ENCODE measurements at places on chromosomes 1 and 21. TPM values are rescaled to one million over a fixed set of nuclear protein-coding genes. Genes with fewer than 3 reads are reported as not detected.

Gene RNU5D-1
- total RNA-seq = not detected

Gene HTR6
- total RNA-seq = 1.2 TPM

Gene LYPD8
- not detected for total RNA-seq

Gene SMYD3
- 31.9 TPM for total RNA-seq

Gene MATN1
- 0.24 TPM for total RNA-seq

Gene SPRR1B
- total RNA-seq = not detected

Gene ADAMTS4
- 11.2 TPM for total RNA-seq

Gene UBE2U
- total RNA-seq = not detected

Gene MARK1
- total RNA-seq = 18.6 TPM

Gene LGR6
- 1.1 TPM for total RNA-seq

Gene S100A5
- not detected for total RNA-seq

Gene PPP1R8
- total RNA-seq = 43.0 TPM

Gene CD1E
- total RNA-seq = not detected

Gene ODR4
- total RNA-seq = 14.3 TPM

Gene CCDC185
- not detected for total RNA-seq

Gene HRNR
- not detected for total RNA-seq

GRCh38 chr1:31216016-31216415, 23.7 kb downstream of the NKAIN1 start:
- no peaks in the 10 kb centered on the region for H3K36me3 ChIP-seq
- peak overlapping the region; percentile 59 for H3K27ac ChIP-seq
- H3K4me3 ChIP-seq = no peak overlapping the region
- no peaks in the 10 kb centered on the region for H3K27me3 ChIP-seq
- peak; percentile 44 for DNase-seq

DNA sequence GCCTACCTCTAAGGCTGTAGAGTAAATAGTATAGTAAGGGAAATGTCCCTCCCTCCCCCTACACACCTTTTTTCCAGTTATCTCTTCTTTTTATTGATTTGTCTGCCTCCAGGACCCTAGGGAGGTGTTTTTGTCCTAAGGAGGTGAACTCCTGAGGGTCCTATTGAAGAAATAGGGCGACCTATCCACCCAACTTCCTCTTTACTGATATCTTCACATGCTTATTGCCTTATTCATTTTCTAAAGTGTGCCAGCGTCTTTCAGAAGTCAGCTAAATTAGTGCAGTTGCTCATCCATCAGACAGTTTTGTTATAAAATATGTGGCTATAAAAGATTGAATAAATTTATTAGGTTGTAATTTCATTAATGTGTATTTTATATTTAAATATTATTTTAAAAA, 5.9 kb downstream of the BACH1 start:
- H3K4me1 ChIP-seq = peaks cover 65% of the 10 kb centered on the region
- no peaks in the 10 kb centered on the region for H3K27me3 ChIP-seq
- no peak for DNase-seq
- H3K27ac ChIP-seq = peak overlapping the region; percentile 54
- H3K4me3 ChIP-seq = no peak overlapping the region

- peaks cover 77% of the 10 kb centered on the region for H3K36me3 ChIP-seq
- no peaks in the 10 kb centered on the region for H3K27me3 ChIP-seq
- H3K27ac ChIP-seq = peak overlapping the region; percentile 46
- DNase-seq = no peak
- peaks cover 19% of the 10 kb centered on the region for H3K4me1 ChIP-seq
Observed at GRCh38 chr1:244412176-244412575, 39.5 kb downstream of the ADSS2 start.

DNA sequence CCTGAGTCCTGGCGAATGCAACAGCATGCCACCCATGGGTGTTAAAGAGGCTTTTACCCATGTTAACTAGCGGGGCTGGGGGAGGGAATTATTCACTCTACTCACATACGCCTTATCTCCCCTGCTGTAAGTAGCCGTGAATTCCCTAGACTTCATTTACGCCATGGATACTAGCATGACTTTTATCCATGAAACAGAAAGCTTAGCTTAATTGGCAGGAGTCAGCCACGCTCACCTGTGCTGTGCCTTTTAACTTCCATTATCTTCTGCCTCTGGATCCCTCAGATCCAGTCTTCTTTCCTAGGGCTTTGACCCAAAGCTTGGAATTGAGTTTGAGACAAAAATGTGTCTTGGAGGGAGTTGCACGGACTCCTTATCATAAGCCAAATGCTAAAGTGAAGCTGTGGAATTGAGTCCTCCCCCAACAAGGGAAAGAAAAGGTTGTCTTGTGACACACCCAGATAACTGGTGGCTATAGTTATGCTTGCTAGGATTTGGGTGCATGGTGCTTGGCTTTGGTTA, 9.7 kb upstream of the NASP start:
- H3K27ac ChIP-seq = no peak overlapping the region
- H3K27me3 ChIP-seq = no peaks in the 10 kb centered on the region
- peaks cover 48% of the 10 kb centered on the region for H3K4me1 ChIP-seq

- H3K27me3 ChIP-seq = no peaks in the 10 kb centered on the region
- no peak overlapping the region for H3K27ac ChIP-seq
- H3K4me3 ChIP-seq = no peak overlapping the region
- no peaks in the 10 kb centered on the region for H3K36me3 ChIP-seq
- no peak for DNase-seq
- no peaks in the 10 kb centered on the region for H3K4me1 ChIP-seq
Observed at GRCh38 chr1:214880956-214881355, 201.6 kb upstream of the KCNK2 start.

DNA sequence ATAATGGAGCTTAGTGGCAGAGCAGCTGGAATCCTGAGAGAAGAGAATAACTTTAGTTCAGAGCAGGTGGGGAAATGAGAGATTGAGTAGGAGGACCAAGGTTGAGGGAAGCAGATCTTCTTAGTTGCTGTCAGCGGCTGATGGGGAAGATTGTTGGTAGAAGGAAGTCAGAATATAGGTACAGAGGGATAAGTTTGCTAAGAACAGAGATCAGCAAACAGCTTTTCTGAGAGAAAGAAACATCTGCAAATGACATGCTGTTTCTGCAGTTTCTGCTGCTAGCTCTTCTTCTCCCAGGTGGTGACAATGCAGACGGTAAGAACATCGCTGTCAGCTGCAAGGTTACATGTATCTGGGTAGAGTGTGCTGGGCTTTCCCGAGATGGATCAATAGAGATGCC, at the start of gene CD1C:
Gene CD1C, plus strand, starts transcription at position 113 of the 400 bp plus-strand sequence. Its CDS starts 142 bp downstream, at position 255.
- H3K27me3 ChIP-seq = no peaks in the 10 kb centered on the region
- no peak for DNase-seq
- 0 out of 2 replicates have a peak, but pooled peaks cover 2% of the 10 kb centered on the region for H3K4me1 ChIP-seq
- no peak within 1 kb of the TSS for H3K27ac ChIP-seq
- no peaks in the 10 kb centered on the region for H3K36me3 ChIP-seq
- H3K4me3 ChIP-seq = no peak within 1 kb of the TSS

GRCh38 chr1:228276901-228277490, 69.2 kb downstream of the OBSCN start:
- peaks cover 9% of the 10 kb centered on the region for H3K27me3 ChIP-seq
- no peak overlapping the region for H3K27ac ChIP-seq
- peaks cover 4% of the 10 kb centered on the region for H3K36me3 ChIP-seq
- peaks cover 5% of the 10 kb centered on the region for H3K4me1 ChIP-seq

DNA sequence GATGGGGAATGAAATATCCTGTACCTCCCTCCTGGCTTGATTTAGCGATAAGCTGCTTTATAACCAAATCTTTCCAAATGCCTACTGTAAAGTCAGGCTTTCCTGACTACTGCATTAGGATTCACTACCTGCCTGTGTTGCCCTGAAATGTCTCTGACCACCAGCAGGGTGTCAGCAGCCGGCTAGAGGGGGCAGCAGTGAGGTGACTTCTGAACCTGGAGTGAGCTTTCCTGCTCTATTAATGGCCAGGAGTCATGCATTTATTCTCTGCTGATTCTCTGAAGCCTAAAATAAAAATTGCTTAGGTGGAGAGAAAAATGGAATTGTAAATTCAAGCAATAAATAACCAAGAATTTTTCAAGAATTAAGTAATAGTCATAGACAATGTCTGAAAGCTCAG, 2.5 kb downstream of the BACE2 start:
- peak overlapping the region; percentile 31 for H3K4me3 ChIP-seq
- H3K27ac ChIP-seq = no peak overlapping the region
- peaks cover 35% of the 10 kb centered on the region for H3K27me3 ChIP-seq
- H3K4me1 ChIP-seq = peaks cover 21% of the 10 kb centered on the region

DNA sequence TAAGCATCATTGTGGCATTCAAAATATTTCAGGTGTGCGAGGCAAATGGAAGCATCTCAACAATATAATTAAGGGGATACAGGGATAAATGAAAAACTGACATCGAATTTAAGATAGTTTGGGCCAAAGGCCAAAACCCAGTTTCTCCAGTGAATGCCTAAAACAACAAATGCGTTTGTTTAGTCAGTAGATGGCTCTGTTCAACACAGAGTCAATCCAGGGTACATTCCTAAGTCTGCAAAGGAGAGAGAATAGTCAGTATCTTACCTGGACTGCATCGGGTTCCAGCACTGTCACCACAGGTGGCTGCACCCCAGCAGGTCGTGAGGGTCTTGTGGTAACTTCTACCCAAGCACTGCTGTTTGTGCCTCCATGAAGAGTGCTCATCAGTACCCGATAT, 321.1 kb downstream of the KCTD3 start:
- H3K27me3 ChIP-seq = no peaks in the 10 kb centered on the region
- no peaks in the 10 kb centered on the region for H3K36me3 ChIP-seq
- H3K27ac ChIP-seq = no peak overlapping the region
- H3K4me1 ChIP-seq = peaks cover 3% of the 10 kb centered on the region
- no peak overlapping the region for H3K4me3 ChIP-seq

DNA sequence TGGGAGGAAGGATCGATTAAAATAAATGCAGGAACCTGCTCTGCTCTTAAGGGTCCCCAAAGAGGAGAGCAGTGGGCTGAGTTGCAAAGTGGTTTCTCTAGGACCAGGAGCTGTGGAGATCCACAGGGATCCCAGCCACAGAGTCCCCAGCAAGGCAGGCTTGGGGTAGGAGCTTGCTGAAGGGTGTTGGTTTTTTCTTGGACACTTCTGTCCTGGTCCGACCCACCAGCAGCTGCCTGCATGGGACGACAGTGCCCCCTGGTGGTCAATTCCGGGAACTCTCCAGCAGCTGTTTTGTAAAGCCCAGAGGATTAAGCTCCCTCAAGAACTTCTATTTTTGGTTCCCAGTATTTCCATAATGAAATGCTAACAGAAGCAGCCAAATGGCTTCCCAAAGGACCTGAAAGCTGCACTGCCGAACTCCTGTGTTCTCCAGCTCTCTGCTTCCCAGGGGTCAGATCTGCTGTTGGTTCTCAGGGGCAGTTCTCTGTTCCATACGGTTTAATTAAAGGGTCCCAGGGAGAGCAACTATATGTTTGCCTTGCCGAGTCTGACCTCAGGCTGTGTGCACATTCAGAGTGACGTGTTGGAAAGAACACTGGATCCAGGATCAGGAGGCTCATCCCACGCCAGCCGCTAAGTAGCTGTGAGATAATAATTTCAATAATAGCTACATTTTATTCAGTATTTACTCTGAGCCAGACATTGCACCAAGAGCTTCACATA, 23.2 kb downstream of the NENF start:
- H3K27ac ChIP-seq = no peak overlapping the region
- peak; percentile 93 for DNase-seq
- no peaks in the 10 kb centered on the region for H3K4me1 ChIP-seq
- no peak overlapping the region for H3K4me3 ChIP-seq
- H3K27me3 ChIP-seq = no peaks in the 10 kb centered on the region

DNA sequence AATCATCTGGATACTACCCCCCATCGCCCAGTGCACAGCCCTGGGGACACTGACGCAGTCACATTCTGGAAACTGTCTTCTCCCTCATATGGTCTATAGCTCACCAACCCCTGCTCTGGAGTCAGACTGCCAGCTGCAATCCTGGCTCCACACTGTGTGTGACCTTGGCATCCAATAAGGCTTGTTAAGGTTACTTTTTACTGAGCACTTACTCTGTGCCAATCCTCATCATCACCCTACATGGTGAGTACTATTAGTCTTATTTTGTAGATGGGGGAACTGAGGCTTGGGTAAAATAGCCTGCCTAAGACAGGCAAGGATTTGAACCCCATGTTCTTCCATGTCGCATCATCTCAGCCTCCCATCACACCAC, 34.9 kb downstream of the AHDC1 start:
- peaks cover 88% of the 10 kb centered on the region for H3K4me1 ChIP-seq
- no peak for DNase-seq
- peak overlapping the region; percentile 98 for H3K27ac ChIP-seq

GRCh38 chr1:229035748-229036082, 235.2 kb upstream of the RAB4A start:
- H3K4me1 ChIP-seq = peaks cover 37% of the 10 kb centered on the region
- no peak overlapping the region for H3K4me3 ChIP-seq
- no peak overlapping the region for H3K27ac ChIP-seq
- DNase-seq = no peak
- H3K36me3 ChIP-seq = no peaks in the 10 kb centered on the region
- peaks cover 3% of the 10 kb centered on the region for H3K27me3 ChIP-seq

DNA sequence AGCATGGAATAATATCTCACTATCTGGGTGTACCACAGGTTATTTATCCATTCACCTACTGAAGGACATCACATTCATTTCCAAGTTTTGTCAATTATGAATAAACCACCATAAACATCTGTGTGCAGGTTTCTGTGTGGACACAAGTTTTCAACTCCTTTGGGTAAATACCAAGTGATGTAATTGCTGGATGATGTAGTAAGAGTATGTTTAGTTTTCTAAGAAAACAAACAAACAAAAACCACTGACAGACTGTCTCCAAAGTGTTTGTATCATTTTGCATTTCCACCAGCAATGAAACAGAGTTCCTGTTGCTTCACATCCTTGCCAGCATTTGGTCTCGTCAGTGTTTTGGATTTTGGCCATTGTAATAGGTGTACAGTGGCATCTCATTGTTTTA, 435.7 kb upstream of the PROX1 start:
- H3K27me3 ChIP-seq = no peaks in the 10 kb centered on the region
- no peak overlapping the region for H3K27ac ChIP-seq
- no peaks in the 10 kb centered on the region for H3K36me3 ChIP-seq
- H3K4me3 ChIP-seq = no peak overlapping the region

DNA sequence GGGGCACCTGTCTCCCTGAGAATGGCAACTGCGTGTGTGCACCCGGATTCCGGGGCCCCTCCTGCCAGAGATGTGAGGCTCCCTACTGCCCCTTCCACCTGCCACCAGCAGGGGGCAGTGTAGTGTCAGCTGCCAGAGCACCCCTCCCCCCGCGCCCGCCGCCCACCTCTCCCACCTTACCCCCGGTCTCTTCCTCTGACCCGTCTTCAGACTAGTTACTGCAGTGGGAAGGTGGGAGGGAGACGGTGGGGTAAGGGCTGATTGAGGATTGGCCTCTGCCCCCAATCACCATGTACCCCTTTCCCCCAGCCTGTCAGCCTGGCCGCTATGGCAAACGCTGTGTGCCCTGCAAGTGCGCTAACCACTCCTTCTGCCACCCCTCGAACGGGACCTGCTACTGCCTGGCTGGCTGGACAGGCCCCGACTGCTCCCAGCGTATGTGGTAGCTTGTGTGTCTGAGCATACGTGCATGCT, 10.1 kb upstream of the LRRC71 start:
- H3K4me3 ChIP-seq = peak overlapping the region; percentile 67
- peak; percentile 82 for DNase-seq
- H3K36me3 ChIP-seq = no peaks in the 10 kb centered on the region
- H3K27ac ChIP-seq = no peak overlapping the region
- peaks cover 17% of the 10 kb centered on the region for H3K27me3 ChIP-seq

DNA sequence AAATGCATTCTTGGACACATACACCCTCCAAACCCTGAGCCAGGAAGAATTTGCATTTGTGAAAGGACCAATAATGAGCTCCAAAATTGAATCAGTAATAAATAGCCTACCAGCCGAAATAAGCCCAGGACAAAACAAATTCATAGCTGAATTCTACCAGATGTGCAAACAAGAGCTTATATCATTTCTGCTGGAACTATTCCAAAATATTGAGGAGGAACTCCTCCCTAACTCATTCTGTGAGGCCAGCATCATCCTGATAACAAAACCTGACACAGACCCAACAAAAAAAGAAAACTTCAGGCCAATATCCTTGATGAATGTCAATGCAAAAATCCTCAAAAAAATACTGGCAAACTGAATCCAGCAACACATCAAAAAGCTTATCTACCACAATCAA, 6.7 kb downstream of the SPRR2E start:
- no peaks in the 10 kb centered on the region for H3K27me3 ChIP-seq
- DNase-seq = no peak
- H3K4me3 ChIP-seq = no peak overlapping the region
- H3K27ac ChIP-seq = no peak overlapping the region
- peaks cover 4% of the 10 kb centered on the region for H3K4me1 ChIP-seq
